OCI-M1 (cell line): ENCODE measurements at places on chromosomes 2 and 18.

DNA sequence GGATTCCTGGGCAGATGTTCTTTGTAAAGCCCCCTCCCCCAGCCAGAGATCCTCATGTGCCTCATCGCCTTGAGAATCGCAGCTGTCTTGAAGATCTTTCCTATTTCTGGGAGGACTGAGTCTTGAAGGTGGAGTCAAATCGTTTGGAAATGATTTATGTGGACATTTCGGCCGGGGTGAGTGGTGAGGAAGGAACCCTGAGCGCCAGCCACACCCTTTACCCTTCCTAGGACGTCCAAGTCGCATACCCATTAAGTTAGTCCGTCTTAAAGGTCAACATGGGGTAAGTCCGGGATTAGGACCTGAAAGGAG is 84.9 kb upstream of the ZCCHC2 start:
- DNase-seq, result no peak

DNA sequence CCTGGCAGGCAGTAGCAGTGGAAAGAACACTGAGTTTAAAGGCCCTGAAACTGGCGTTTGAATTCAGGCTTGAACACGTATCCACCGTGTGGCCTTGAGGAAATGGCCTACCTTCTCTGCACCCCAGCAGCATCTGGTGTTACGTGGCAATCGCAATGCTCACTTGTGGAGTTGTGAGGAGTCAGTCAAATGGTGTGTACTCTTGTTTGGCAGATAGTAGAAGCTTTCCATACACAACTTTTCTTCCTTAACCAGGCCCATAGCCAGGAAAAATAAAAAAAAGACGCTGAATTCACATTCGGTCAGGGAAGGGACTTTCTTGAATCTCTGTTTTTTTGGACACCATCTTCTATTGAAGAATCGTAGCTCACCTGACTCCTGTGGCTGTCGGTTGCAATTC is 1101.5 kb upstream of the KLHL29 start:
- DNase-seq, result no peak

DNA sequence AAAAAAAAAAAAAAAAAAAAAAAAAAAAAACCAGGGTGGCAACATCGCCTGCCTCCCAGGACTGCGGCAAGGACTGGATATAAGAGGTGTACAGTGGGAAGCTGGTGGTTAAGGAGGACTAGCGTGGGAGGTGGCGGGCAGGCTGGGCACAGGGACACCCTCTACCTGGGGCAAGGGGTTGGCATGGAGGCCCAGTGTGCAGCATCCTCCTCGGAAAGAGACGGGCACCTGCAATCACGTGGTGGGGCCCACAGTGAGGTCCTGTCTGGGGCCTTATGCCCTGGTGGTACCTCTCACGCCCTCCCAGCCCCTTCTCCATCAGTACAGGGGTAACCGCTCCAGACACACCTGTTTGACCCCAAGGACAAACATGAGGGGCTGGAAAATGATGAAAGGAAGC is 27.9 kb downstream of the PXDN start:
- no peak for DNase-seq

DNA sequence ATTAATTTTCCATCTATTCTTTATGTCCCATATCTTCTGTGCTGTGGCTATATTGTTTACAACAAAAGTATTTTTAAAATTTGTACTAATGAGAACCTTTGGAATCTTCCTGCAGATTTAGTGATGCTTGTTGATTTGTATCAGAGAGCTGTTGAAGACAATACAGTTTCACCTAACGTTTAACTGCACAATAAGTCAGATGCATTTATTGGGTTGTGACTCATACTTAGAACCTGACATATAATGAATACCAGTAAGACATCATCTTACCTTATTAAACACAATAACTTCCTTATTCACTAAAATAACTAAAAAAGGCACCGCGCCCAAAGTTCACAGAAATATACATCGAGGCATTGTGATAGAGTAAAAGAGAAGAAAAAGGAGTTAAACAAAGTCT is 43.8 kb upstream of the IL1R1 start:
- DNase-seq, result no peak

- DNase-seq, result no peak
Observed at GRCh38 chr2:866887-867286, 83.8 kb upstream of the SNTG2 start.

GRCh38 chr2:67067656-67068055 is 329.5 kb upstream of the ETAA1 start:
- DNase-seq, result no peak

GRCh38 chr2:37773371-37774130 is 102.1 kb upstream of the CDC42EP3 start:
- no peak for DNase-seq

DNA sequence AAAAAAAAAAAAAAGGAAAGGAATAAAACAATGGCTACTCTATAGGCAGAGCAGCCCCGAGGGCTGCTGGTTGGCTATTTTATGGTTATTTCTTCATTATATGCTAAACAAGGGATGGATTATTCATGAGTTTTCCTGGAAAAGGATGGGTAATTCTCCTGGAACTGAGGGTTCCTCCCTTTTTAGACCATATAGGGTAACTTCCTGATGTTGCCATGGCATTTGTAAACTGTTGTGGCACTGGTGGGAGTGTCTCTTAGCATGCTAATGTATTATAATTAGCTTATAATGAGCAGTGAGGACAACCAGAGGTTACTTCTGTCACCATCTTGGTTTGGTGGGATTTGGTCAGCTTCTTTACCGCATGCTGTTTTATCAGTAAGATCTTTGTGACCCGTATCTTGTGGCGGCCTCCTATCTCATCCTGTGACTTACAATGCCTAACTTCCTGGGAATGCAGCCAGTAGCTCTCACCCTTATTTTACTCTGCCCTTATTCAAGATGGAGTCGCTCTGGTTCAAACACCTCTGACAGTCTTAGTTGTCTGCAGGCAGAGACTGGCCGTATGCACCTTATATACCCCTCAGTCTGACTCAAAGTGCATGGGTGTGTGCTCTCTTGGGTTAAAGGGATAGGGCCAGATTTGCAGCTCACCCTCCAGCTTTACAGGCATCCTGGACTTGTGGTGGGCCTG is 57.7 kb downstream of the HAUS1 start:
- peak; percentile 29 for DNase-seq

DNA sequence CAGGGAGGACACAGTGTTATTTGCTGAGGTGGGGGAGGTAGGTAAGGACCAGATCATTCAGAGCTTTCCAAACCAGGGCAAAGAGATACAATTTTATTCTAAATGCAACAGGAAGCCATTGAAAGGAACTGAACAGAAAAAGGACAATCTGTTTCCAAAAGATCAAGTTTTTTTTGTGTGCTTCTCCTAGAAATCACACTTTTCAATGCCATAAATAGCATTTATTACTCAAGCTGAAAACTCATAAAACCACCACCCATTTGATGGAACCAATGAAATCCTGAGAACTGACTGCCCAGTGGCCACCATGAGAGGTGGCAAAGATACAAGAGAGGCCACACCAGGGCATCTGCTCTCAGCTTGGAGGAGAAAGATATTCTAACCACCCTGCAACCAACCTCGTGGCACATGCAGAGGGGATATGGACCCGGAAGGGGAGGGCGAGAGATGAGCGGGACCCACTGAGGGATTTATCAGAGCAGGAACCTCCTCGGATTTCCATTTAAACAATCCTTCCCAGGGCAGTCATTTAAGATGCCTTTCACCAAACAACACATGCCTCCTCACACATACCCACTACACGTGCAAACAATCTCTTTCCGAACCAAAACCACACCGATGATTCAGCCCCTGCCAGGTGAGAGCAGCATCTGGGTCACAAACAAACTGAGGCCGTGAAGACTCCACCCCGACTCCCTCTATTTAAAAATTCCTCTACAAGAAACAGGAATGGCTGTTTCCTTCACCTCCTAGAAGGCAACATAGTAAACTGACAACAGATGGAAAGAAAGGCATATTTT is 8.8 kb downstream of the CYB5A start:
- DNase-seq, result no peak

DNA sequence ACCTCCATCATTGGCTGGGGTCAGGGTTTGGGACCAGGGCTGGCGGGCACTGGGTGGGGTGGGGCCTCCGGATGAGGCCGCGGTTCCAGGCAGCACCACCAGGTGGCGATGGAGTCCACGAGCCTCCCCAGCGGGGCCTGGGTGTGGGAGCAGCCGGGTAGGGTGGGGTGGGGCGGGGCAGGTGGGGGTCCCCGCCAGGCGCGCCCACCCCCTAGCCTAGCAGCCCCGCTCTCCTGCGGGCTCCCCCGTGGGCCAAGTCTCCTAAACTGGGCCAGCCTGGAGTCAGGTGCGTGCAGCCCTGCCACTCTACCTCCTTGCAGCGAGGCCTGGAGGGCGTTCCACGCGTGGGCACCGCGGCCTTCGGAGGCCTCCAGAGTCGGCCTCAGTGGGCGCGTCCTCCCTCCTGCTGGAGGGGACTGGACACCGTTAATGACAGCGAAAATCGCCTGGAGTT is 187.5 kb downstream of the TWIST2 start:
- peak; percentile 50 for DNase-seq

DNA sequence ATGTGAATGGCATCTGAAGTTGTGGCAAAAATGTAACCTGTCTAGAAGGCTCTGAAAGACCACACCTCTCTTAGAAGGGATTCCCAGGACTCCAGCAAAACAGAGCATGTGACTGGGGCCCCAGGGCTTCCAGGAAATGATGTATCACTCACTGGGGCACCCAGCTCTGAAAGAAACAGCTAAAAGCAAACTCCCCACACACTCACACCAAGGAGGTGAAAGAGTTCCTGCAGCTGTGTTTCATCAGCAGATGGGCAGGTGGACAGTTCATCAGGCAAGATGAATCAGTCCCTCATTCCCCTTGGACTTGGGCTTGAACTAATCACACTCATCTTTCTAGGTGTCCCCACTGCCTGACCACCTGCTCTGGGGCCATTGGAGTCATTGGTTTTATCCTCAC is 76.2 kb downstream of the CCBE1 start:
- DNase-seq, result no peak

GRCh38 chr18:23871410-23871809 is 143.1 kb upstream of the TTC39C start:
- DNase-seq, result no peak

DNA sequence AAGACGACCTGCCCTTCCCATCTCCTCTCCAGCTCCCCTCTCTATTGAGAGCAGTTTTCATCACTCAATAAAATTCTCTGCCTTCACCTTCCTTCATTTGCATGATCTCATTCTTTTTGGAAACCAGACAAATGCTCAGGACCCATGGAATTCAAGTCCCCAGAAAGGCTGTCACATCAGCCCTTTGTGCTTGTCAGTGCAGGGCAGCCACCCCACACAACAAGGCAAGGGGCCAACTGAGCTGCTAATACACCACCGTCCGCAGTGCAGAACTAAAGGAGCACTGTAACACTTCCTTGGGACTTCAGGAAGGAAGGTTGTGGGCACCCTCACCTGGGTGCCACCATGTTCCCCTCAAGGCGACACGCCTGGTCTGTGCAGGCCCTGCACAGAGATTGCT is 26.2 kb downstream of the MCEE start:
- no peak for DNase-seq

DNA sequence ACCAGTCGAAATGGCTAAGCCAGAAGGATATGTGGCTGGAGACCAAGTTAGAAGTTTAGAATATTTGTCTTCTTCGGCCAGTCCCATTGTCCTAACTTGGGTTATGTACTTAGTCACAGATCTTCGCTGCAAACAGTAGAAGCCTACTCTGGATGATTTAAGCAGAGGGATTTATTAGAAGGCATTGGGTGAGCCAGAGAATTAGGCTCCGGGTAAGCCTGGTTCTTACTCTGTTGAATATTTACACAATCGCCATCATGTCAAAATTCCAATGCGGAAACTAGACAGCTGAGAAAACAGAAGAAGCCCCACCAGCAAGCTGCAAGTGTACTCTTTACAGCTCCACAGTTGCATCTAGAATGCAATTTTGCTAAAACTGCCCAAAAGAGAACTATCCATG is 276.6 kb downstream of the CMPK2 start:
- no peak for DNase-seq

DNA sequence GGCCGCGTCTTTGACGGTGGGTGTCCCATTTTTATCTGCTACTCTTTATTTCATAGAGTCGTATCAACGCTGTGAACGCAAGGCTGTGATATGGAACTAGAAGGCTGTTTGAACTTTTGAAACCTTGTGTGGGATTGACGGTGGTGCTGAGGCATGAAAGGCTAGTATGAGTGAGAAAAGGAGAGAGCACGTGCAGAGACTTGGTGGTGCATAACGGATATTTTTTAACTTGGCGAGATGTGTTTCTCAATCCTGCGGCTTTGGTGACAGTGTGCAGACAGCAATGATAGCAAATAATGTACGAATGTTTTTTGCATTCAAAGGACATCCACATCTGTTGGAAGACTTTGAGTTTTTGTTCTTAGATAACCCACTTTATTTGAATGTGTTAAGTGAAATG is 6.2 kb downstream of the HES6 start:
- no peak for DNase-seq

- no peak for DNase-seq
Observed at GRCh38 chr2:147559070-147559725, 285.6 kb upstream of the ACVR2A start.

GRCh38 chr18:70232261-70232660 is 26.8 kb upstream of the RTTN start:
- DNase-seq, result no peak

DNA sequence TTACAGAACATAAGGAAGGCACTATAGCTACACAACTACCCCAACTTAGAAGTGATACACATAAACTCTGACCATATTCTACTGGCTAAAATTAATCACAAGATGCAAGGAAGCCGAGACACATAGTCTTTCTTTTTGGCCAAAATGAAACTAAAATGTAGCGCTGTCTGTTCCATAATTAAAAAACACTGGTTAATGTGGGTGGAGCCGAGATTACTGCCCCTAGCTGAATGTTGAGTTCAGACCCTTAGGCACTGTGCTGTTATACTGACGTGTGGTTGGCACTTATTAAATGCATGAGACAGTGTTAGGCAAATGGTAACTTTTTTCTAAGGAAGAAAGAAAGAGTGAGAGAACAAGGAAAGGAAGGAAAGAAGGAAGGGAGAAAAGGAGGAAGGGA is 254.6 kb upstream of the RND3 start:
- DNase-seq, result peak; percentile 37

DNA sequence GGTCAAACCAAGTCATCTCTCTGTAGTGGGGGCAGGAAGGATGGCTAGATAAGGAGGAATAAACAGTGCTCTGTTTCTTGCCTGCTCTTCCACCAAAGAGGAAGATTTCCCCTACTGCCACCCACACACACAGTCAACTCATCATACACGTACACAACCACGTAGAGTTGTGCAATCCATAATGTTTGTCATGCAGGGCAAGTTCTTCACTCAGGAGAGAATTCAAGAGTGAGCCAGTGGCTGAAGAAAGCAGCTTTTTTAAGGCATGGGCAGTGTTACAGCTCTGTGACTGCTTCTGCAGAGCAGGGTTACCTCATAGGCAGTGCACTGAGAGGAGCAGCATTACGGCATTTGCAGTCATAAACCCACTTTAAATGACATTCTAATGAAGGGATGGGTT is 283.0 kb downstream of the RND3 start:
- peak; percentile 23 for DNase-seq

DNA sequence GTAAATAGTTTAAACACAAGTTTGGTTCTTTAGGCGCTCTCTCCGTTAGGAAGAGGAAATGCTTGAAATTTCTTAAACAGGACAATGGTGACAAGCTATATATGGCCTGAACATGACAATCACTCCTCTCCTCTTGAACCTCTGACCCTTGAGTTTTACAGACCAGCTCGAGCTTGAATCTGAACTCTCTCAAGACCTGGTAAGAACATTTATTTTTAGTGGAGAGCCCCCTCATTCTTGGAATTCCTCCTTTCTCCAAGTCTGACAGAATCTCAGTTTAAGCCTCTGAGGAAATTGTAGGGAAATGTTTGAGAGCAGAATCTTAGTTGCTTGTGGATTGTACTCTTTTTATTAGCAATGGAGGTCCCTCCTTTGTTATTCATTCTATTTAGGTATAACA is 1293.6 kb upstream of the ZEB2 start:
- DNase-seq, result no peak
